Activated CD4-positive, alpha-beta memory T cell treated with anti-CD3 and anti-CD28 coated beads, Interleukin-2, amount 10 ng/mL, durations not matched to agents 7 days and 5 days (primary cell): ENCODE measurements at places on chromosomes 1 and 21.

DNA sequence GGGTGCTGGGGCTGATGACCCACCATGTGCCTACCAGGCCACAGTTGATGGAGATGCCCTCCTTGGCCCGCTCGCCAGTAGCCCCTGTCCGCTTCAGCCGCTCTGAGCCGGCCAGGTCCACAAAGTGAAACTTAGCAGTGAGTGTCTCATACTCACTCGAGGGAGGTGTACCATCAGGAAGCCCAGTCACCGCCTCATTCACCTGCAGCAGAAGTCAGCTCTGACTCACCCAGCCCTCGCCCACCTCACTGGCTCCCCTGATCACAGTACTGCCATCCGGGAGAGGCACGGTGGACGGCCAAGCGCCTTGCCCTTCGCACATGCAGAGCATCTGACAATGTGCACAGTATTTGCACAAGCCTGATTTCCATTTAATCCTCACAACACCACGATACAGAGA, 18.8 kb downstream of the KIF21B start:
- DNase-seq, result no peak

DNA sequence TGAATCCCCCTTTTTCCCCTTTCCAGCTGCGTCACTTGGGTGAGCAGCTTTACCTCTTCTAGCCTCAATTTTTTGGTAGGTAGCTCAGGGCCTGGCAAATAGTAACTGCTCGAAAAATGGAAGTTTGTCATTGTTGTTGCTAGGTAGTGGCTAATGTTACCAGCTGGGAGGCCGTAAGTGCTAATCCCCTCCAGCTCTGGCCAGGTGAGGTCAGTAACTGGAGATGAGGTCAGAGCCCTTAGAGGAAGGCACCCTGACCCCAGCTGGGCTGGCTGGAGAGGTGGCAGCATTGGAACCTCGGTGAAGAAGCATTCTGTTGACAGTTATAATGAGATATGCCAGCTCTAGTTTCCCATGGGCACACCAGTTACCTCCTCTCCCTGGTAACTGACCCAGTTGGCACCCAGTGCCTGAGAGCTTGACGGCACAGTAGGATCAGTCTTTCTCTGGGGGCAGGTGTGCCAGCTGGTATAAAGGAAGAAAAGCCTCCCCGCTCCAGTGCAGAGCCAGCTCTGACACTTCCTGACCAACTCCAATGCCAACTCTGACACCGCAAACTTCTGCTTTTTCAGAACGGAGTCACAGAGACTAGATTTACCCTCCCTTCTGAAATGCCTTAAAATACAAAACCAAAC, 35.0 kb upstream of the SLC2A1 start:
- no peak for DNase-seq

DNA sequence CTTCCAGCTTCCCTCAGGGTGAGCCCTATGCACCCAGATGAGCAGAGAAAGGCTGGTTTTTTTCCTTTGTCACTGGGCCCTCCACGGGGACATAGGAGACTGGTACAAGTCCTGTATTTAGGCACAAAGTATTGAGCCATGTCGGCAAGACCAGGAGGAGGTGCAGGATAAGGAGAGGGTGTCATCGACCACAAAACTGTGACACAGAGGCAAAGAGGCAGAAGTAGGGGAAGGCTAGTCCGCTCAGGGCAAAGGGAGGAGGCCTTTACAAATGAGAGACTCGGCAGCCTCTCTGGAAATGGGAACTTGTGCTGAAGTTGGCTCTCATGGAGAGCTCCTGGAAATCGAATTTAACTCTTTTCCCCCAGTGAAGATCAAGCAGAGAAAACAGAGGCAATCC, 70.7 kb upstream of the CAMK1G start:
- DNase-seq, result no peak

DNA sequence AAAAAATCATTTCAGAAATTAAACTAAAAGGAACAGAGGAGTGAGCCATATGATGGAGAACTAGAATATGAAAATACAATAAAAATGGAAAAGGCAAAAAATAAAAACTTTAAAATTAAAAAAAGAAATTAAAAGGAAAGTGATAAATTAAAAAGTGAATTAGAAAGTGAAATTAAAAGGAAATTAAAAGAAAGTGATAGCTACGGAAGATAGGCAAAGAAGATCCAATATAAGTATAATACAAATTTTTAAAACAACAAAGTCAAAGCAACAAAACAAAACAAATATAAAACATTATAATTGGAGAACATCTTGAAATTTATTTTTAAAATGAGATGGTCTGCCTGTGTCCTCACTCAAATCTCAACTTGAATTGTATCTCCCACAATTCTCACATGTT, 165.8 kb downstream of the GPATCH2 start:
- DNase-seq, result no peak

GRCh38 chr1:165537356-165538109, 6.3 kb upstream of the LRRC52 start:
- DNase-seq, result no peak

DNA sequence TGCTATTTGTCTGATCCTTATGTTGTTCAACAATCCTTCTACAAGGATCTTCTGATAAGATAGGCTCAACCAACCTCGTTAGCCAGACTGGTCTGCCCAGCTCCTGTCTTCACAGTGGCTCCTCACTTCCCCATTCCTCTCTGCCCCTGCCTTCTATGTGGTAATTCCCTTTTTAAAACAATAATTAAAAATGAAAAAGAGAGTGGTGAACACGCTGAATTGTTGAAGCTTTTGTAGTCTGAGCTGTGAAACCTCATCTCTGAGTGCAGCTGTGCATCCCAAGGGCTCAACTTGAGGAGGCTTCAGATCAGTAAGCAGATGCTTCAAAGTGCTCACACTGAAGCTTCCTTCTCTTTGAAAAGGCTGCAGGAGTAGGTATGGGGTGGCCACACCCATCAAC, 70.7 kb upstream of the JUN start:
- no peak for DNase-seq
